ENCODE measurements at places on chromosomes 2 and 18. TPM values are rescaled to one million over a fixed set of nuclear protein-coding genes. Genes with fewer than 3 reads are reported as not detected.

GRCh38 chr18:49566985-49567384, 5.1 kb downstream of the LIPG start:
- no peak for DNase-seq

- no peak for DNase-seq
Observed at GRCh38 chr2:50575232-50575631, 456.7 kb downstream of the NRXN1 start.

KYNU gene
- 10.9 TPM for total RNA-seq

GRCh38 chr2:224174990-224175389, 135.9 kb upstream of the SERPINE2 start:
- no peak for DNase-seq

DNA sequence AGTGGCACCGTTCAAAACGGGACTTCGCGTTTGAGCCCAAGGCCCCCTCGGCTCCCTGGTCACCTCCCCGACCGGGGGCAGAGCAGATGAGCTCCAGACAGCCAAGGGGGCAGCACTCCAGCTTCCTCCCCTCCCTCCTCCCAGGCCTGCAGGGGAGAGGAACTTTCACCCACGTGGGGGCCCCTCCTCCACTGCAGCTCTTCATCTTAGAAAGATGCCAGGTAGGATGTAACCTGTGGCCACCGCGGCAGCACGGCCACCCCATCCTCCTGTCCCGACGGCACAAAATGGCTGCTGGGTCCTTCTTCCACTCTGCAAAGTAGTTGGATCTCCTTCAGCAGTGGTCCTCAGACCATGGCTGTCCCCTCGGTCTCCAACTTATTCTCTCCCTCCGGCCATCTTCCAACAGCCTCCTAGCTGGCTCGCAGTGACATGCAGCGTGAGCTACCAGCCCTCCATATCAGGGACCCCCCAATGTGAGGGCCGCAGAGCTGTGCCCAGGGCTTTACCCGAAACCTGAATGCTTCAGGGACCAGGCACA, 94.5 kb upstream of the ID2 start:
- peak; percentile 71 for DNase-seq

- no peak for DNase-seq
Observed at GRCh38 chr2:59568461-59568860, 985.0 kb downstream of the BCL11A start.

DNA sequence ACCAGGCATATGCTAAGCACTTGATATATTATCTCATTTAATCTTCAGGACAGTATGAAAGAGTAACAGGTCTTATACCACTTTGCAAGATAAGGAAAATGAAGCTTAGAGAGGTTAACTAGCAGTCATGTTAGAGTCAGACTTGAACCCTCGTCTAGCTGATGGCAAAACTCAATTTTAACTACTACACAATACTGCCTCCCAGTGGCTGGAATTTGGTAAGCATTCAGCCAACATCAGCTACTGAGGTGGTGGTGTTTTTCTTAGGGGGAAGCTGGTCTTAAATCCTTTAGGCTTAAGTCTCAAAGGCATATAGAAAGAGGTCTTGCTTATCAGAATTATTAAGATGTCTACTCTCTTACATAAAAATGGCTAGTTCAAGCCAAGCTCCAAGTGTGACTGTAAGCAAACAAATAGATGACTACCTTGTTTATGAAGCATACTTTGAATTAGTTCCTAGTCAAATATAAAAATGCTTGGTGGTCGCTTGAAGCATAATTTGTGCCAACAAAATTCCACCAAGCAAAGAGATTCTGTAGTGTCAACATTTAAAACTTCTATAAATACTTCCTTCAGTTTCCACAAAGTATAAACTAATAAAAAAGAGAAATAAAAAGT, 325.4 kb upstream of the FIGN start:
- peak; percentile 15 for DNase-seq

GRCh38 chr18:79400591-79401381, 5.1 kb downstream of the NFATC1 start:
- no peak for DNase-seq

LRRTM4 gene
- under 0.01 TPM for total RNA-seq

MAP3K19 gene
- not detected for total RNA-seq

- peak; percentile 96 for DNase-seq
Observed at GRCh38 chr2:120765678-120766469, 30.2 kb downstream of the GLI2 start.

GRCh38 chr2:161713706-161714105, 89.5 kb downstream of the SLC4A10 start:
- no peak for DNase-seq

DNA sequence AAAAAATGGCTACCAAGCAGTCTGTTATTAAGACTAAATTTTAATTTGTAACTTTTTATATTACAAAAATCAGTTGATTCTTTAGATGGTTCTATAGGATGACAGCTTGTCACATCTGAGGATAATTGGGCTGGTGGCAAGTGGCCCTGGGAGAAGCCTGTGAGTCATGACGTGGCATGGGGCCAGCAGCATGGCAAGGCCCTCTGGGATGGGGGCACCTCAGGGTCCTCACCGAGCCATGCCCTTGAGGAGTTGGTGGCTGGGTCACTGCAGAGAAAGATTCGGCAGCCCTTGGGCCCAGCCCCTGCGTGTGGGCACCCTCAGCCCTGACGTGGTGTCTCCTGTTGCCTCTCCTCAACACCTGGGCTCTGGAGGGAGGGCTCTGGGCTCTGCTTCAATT, 49.7 kb downstream of the STK25 start:
- DNase-seq: no peak

GRCh38 chr18:44518091-44518615, 162.5 kb upstream of the SETBP1 start:
- DNase-seq: no peak

- DNase-seq: no peak
Observed at GRCh38 chr18:38052879-38053590, 487.4 kb upstream of the CELF4 start.

GRCh38 chr2:195898505-195899191, 170.0 kb downstream of the DNAH7 start:
- peak; percentile 81 for DNase-seq

GRCh38 chr2:120547662-120548061, 188.0 kb upstream of the GLI2 start:
- no peak for DNase-seq

AMER3 gene
- total RNA-seq: not detected

DNA sequence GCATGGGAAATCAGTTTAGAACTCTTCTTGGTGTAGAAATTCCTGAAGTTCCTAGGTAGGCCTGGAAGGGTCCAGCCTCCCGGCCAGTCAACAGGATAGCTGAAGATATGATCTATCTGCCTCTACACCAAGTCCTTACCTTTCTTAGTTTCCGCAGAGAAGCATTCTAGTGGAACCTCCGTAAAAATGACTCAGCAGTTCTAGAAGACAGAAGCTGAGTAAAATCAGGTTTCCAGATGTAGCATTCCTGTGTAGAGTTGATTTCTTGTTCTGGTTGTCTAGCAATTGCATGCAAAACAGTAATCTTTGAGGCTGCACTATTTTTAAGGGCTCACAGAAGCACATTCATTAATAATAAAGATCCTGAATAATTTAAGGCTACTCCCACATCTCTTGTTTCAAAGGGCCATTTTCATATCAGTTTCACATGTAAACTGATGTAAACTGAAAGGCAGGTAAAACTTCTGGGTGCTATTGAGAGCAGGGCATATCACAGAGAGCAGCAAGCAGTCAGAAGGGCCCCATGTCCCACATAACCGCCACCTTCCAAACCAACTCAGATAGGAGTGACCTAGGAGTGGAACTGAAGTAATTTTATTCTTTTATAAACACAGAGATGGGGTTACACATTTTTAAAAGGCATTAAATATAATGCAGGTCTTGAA, 3.2 kb upstream of the DYTN start:
- no peak for DNase-seq

DNA sequence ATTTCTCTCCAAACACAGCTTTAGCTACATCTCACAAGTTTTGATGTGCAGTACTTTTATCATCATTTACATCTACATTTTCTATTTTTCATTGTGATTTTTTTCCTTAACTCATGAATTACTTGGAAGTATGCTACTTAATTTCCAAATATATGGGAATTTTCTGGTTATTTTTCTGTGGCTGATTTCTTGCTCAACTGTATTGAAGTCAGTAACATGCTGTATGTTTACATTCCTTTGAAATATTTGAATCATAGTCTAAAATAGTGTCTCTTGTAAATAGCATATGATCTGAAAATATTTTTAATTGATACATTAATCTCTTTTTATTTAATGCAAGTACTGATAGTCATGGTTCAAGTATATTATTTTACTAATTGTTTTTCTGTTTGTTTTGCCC, 26.0 kb upstream of the GALNT5 start:
- no peak for DNase-seq

GRCh38 chr2:203471323-203471722, 63.8 kb downstream of the RAPH1 start:
- DNase-seq: no peak

ABCA12 gene
- under 0.01 TPM for total RNA-seq

STEAP3 gene
- 27.4 TPM for total RNA-seq

GRCh38 chr2:181943411-181944124, 42.1 kb upstream of the PPP1R1C start:
- no peak for DNase-seq

TTN gene
- under 0.01 TPM for total RNA-seq

GRCh38 chr18:519019-519879, 18.7 kb upstream of the COLEC12 start:
- DNase-seq: peak; percentile 75

DNA sequence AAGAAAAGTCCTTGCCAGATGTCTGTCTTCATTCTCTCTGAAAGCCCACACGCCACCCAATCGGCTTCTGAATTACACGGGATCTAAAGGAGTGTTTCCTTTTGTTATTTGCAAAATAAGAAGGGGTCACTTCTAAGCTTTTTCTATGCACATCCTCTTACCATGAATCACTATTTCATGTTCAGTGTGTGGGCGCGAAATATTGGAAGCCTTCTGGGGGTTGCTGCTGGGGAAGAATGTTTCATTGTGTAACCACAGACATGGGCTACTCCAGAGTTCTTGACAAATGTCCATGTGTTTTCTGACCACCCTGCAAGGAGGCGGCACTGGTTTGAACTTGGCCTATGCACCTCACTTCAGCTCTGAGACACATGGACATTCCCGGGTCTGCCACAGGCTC, 133.6 kb upstream of the APCDD1 start:
- DNase-seq: no peak

GRCh38 chr2:35246702-35247101, 1108.9 kb upstream of the CRIM1 start:
- DNase-seq: no peak

DNA sequence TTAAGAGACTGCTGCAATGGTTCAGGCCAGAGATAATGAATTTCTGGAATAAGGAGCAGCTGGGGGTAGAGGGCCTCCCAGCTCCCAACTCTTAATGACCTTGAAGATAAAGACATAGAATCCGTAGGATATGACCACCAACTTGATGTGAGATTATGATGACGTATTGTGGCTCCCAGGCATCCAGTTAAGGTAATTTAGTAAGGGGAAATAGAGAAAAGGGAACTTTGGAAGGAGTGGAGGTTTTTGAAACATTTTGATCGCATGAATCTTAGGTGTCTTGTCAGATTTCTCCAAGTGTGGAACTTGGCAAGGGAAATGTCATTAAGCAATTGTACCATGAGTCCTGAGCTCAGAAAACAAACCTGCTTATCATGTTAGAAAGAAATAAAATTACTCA, 277.3 kb upstream of the TANK start:
- DNase-seq: no peak

DNA sequence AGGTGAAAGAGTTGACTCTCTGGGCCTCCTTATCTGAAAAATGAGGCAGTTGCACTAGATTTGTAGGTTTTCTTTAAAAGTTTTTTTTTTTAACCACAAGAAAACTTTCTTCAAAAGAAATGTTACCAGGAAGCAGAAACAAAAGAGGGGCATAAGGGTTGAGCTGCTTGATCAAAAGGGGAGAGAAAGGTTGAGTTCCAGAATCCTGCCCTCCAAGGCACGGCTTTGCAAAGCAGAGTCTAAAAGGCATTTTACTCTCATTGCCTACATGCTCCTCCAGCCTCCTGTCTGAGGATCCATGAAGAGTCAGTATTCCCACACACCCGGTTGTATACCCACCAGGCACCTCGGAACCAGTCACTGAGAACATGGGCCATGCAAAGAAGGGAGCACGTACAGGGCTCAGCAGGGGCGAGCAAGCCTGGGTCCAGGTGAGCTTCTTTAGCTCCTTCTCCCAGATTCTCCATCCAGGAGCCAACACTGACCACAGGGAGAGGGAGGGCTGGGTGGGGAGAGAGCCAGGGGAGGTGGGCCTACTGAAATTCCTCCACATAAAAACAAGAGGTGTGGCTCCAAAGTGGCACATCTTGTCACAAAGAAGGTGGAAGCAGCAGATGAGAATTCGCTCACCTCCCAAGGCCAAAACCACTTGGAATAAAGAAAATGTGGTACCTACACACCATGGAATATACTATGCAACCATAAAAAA, 116.0 kb upstream of the EPC2 start:
- no peak for DNase-seq
